ENCODE measurements at places on chromosomes 7 and 10.

- DNase-seq = no peak
Observed at GRCh38 chr10:109427411-109427810, 495.9 kb downstream of the XPNPEP1 start.

GRCh38 chr10:20744821-20745220, 152.3 kb downstream of the NEBL start:
- DNase-seq = no peak

DNA sequence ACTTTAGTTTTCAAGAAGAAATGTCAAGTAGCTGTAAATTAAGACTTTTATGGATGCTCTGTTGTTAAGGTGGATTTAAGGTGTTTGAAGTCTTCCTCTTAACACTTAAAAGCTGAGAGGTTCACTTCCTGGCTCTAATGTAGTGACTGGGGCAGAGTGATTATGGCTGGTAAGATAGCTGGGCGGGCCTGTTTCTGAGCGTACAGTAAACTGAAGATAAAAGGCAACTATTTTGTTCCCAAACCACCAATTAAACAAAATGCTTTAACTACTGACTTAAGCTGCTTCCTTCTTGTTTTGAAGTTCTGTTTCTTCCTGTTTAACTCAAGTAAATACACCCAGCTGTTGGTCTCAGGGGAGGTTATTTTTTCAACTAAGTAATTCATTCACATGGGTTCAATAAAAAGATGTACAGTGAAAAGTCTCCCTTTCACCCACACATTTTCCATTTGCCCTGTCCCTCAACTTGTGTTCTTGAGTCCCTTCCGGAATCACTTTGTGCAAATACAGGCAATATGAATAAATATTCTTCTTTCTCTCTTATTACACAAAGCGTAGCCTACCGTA, 19.3 kb downstream of the VWA2 start:
- no peak for DNase-seq

DNA sequence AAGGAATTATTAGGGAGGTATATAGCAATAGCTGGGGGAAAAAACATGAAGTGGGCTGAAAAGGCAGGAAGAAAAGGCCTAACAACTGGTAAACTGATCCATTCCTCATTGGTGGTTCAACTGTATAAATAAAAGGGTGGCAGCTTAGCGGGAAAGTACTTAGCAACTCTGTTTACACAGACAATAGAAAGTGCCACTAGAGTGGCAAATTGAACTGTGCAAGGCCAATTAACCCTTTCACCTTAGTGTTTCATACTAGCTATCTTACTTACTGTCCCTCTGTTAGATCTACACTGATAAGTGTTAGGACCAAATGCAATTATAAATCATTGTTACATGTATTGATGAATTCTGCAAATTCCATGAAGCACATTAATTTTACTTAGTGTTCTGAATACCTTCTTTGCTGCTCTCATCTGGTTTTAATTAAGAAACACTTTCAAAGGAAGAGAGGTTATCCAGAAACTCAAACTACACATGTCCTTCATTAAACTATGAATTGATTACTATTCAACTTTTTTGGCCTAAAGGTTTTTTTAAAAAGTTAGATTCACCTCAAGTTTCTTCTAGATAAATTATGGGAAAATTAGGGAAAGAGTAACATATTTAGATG, 28.0 kb downstream of the DNAJC1 start:
- no peak for DNase-seq

GRCh38 chr7:2757361-2757903, 69.4 kb downstream of the AMZ1 start:
- DNase-seq = no peak

DNA sequence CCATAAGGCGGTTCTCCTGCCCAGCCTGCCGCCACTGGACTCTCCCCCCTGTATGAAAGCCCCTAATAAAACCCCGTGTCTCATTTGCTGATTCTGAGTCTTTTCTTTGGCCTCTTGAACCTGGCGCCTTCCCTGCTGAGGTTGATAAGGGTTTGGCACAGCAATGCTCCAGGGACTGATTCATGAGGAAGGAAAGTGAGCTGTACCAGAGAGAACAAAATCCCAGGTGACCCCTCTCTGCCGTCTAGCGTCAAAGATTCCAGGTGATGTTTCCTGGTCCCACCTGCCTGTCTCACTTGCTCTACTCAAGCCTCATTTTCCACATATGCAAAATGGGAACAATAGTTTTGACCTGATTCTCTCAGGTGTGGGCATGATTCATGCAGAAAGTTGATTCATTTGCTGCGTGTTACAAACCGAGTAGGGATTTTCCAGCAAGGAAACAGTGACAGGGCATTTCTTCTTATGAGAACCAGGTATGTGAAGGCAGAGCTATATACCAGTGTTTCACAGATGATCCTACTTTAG, 730.6 kb upstream of the IGFBP3 start:
- no peak for DNase-seq

- no peak for DNase-seq
Observed at GRCh38 chr7:2962865-2963264, 80.8 kb downstream of the CARD11 start.

- DNase-seq = no peak
Observed at GRCh38 chr7:114819616-114820362, 102.1 kb upstream of the MDFIC start.

- DNase-seq = no peak
Observed at GRCh38 chr7:85023066-85023712, 163.7 kb downstream of the SEMA3D start.

- no peak for DNase-seq
Observed at GRCh38 chr10:43903451-43903850, 254.8 kb upstream of the ZNF32 start.

Measured in stimulated activated CD8-positive, alpha-beta memory T cell treated with anti-CD3 and anti-CD28 coated beads, Interleukin-7, amount 100 ng/mL, for 1 hour (primary cell).